Effector CD8-positive, alpha-beta T cell (primary cell): ENCODE measurements at places on chromosomes 6 and 20.

- DNase-seq, result no peak
These were observed 399.7 kb upstream of the ADGRB3 start for GRCh38 chr6:68235326-68235784.

DNA sequence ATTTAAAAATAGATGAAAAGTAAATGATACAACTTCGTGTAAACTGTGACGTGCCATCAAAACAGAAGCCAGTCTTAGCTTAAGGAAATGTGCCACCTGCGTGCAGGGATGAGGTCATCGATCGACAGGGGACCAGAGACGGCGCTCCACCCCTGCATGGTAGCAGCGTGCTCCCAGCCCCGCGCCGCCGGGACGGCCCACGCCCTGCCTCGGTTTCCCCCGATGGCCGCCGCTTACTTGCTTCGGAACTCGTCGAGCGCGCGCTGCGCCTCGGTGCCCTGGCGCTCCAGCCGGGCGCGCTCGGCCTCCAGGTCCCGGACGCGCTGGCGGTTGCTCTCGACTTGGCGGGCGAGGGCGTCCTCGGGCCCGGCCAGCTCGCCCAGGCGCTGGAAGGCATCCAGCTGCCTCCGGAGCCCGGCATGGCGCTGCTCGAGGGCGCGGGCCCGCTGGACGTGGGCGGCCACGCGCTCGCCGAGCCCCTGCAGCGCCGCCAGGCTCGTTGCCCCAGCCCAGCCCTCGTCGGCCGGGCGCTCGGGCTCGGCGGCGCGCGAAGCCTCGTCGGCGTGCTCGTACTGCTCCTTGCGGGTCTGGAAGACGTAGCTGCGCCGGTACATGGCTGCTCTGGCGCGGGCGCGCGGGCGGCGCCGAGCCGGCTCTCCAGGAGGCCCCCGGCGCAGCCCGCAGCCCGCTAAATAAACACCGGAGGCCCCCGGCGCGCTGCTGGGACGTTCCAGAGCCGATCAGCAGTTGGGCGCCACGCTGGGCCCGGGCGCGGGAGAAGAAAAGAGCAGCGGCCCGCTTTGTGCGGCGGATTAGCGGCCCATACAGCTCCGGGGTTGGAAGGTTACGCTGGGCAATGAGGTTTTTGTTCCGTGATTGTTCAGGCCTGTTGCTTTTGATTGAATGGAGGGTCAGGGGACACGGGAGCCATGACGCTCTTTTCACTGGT, at the start of gene BFSP1:
Gene BFSP1 (minus strand): TSS at position 664 of the 949 bp plus-strand sequence. CDS start 50 bp downstream, at position 614.
- no peak for DNase-seq

GRCh38 chr20:20847814-20848213, 135.4 kb upstream of the RALGAPA2 start:
- DNase-seq, result no peak

- DNase-seq, result no peak
These were observed 11.4 kb downstream of the COMMD7 start for GRCh38 chr20:32731882-32732266.

- no peak for DNase-seq
These were observed 71.2 kb downstream of the CBLN4 start for GRCh38 chr20:55934146-55934545.

DNA sequence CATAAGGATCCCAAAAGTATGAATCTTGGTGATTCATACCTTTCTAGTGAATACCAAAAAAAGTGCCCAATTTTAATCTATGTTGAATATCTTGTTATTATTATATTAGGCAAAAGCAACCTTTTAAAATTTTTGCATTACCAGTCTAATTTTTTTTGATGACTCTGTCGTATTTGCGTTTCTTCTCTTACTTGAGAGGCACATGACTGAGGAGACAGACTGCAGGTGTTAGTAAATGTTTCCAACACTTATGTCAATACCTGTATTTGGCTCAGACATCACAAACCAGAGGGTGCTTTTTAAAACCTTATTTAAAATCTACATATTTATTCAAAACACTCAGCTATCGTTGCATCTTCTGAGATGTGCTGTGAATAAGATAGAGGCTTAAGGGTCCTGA, 27.1 kb downstream of the ID4 start:
- no peak for DNase-seq

- no peak for DNase-seq
These were observed 21.7 kb upstream of the PRELID3B start for GRCh38 chr20:59064214-59064722.

- DNase-seq, result no peak
These were observed 37.1 kb downstream of the HIVEP1 start for GRCh38 chr6:12049165-12049564.

GRCh38 chr20:50327666-50328065, 137.0 kb downstream of the CEBPB start:
- no peak for DNase-seq

- no peak for DNase-seq
These were observed 73.7 kb downstream of the DTNBP1 start for GRCh38 chr6:15588971-15589634.

DNA sequence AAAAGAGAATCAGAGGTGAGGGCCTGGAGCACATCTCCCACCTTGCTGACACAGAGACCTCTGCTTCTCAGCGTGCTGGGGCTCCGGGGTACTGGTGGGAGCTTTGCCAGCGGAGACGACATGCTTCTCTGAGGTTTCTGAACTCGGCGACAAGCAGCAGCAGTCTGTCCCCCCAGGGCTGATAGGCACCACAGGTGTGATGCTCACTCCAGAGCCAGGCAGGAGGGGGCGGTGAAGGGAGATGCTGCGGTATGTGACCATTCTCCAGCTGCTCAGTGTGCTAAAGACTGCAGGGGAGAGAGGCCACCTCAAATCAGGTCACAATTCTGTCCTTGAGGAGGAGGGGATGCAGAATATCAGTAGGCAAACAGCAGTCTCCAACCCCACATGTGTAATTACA, 219.9 kb downstream of the ALDH8A1 start:
- no peak for DNase-seq

GRCh38 chr6:139334806-139335446, 39.5 kb downstream of the CITED2 start:
- no peak for DNase-seq

DNA sequence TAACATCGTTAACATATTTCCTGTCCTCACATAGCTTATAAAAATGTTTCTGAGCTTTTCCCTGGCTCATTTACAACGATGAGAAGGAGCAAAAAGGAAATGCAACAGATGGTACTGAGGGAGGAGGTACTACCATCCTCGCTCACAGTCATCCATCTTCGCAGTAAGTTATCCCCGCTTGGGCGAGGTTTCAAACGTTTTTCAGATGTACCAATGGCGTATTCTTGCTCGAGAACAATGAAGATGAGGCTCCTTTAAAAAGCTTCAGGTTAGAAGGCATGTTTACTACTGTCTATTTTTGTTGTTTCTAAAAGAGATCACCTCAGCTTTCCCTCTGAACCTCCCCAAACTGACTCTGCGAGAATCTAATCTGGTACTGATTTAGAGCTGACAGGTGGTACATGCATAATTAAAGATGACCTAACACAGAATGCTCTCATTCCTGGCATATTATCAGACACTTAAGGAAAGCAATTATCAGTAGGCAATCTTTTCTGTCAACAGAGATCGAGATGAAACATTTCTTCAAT, 178.7 kb downstream of the GJA10 start:
- no peak for DNase-seq

GRCh38 chr6:5996714-5997419, 9.9 kb downstream of the NRN1 start:
- no peak for DNase-seq

DNA sequence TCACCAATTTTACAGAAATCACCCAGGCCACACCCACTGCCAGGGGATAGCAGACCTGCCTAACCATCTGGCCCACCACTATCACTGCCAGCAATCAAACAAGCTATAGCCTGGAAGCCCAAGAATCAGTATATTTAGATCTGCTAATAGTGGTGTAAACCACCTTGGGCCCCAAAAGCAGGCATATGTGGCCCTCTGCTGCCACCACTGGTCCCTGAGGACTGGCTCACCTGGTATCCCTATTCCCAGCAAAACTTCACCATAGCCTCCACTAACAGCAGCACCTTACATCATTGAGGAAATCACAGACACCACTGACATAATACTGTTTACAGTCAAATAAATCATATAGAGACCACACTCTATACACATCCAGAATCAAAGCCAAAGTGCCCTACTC, 880.4 kb upstream of the MAN1A1 start:
- DNase-seq, result no peak

- DNase-seq, result peak; percentile 28
These were observed 124.5 kb downstream of the MRPL14 start for GRCh38 chr6:44002593-44003344.

GRCh38 chr20:60453388-60454246, 495.4 kb downstream of the CDH26 start:
- DNase-seq, result no peak

DNA sequence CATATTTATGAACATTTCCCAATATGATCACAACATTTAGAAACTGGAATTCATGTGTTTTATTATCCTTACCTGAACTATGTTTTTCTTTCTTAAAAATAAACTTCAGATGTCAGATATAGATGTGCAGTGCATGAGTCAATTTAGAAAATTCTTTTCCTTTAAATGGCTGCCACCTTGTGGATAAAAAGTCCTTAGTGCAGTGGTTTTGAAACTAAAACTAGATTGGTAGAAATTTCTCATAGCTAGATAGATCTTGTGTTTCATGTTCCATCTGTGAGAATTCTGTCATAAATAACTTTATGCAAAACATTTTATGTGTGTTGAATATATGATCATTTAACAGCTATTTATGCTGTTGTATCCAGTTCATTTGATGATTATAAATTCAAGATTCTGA, 134.9 kb downstream of the KLHL32 start:
- no peak for DNase-seq

DNA sequence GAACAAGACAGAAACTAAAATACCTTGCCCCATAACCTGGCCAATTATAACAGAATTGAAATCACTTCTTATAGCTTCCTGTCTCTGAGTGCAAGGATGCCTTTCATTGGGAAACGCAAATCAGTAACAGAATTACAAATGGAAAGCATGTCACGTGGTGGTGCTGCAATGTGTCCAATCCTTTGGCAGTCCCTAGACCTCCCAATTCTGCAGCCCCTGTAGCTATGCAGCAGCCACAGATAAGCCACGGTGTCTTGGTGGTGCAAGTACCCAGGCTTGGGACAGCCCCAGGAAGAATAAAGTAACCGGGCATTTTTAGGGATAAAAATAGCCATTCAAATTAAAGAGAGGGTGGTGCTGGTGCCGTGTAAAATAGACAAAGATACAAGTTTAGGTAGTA, 134.6 kb upstream of the CCN2 start:
- no peak for DNase-seq

DNA sequence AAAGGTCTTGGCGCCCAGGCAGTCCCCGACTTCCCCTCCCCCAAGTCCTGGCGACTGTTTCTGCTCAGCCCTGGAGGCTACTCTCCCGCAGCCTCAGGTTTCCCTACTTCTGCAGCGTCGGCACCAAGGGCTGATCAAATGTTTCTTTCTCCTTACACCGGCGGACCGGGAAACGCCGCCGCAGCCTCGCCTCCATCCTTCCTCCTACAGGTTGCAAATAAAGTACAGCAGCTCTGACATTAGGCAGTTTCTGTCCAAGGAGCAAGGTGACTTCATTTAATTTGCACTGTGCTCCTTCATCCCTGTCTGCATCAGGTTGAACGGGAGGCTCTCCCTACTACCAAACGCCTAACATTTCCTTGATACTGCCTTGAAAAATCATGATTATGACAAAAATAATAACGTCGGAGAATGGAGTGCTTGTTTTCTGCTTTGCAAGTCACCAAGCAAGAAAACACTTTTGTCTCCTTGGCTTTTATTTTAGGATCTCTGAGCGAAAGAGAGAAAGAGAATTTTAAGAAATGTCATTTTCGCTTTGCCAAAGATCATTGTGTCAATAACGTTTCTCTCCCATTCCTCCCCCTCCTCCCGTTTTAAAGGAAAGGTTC, 1.0 kb downstream of the CLIC5 start:
- no peak for DNase-seq

DNA sequence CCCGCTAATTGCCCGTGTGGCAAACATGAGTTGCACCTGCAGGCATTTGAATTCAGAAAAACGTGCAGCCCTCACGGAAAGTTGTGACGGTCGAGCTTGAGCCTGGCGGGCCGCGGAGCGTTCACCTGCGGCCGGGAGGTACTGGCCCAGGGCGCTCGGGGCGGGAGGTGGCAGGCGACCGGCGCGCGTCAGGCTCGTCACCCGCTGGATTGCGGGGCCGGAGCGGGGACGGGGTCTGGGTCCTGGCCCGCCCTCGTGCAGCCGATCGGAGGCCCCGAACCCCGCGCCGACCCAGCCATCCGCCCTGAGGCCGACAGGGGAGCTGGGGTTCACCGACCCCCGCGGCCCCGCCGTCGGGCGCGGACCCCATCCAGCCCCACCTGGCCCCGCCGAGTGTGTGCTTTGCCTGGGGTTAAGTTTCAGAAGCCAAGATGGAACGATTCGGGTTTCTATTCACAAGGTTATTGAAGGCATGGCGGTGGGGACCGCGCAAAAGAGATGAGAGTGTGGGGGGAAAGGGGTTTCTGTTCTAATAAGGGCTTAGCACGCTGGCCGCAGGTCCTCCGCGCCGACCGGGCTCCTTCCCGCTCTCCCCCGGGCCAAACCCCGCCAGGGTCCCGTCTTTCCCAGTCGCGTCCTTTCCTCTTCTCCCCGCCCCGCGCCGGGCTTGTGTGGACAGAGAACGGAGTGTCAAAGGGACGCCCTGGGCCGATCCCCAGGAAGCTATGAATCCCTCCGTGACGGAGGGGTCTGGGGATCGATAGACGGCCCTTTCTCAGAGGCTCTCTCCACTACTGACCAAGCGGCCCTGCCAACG, 1.6 kb upstream of the HEY2 start:
- DNase-seq, result no peak

DNA sequence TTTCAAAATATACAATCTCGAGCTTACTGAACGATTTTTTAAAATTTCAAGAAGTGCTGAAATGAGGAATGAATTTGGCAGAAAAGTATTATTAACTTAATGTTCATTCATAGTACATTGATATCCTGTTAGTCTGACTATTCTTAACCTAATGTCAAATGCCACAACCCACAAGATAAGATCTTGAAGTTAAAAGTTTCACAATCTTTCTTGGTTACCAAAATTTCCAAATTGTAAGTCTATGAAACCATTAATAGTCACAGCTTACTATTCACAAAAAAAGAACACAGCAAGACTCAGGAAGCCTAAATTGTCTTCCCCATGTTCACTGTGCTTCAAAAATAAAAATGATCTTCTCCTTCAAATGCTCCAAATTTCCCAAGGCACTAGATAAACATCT, 71.3 kb downstream of the HACE1 start:
- no peak for DNase-seq
